ENCODE measurements at places on chromosomes 3 and 15. TPM values are rescaled to one million over a fixed set of nuclear protein-coding genes. Genes with fewer than 3 reads are reported as not detected.

- no peaks in the 10 kb centered on the region for H3K27me3 ChIP-seq
- no peak for DNase-seq
- no peaks in the 10 kb centered on the region for H3K36me3 ChIP-seq
- H3K4me3 ChIP-seq: no peak overlapping the region
- H3K27ac ChIP-seq: no peak overlapping the region
- no peaks in the 10 kb centered on the region for H3K4me1 ChIP-seq
Measured at GRCh38 chr3:105960381-105960780, 91.6 kb upstream of the CBLB start.

- no peaks in the 10 kb centered on the region for H3K27me3 ChIP-seq
- no peak overlapping the region for H3K27ac ChIP-seq
- no peak for DNase-seq
- peaks cover 4% of the 10 kb centered on the region for H3K4me1 ChIP-seq
Measured at GRCh38 chr3:56844536-56844935, 42.8 kb upstream of the ARHGEF3 start.

GOLGA6D gene
- not detected for total RNA-seq

ROPN1 gene
- not detected for total RNA-seq

ARGFX gene
- not detected for total RNA-seq

DNA sequence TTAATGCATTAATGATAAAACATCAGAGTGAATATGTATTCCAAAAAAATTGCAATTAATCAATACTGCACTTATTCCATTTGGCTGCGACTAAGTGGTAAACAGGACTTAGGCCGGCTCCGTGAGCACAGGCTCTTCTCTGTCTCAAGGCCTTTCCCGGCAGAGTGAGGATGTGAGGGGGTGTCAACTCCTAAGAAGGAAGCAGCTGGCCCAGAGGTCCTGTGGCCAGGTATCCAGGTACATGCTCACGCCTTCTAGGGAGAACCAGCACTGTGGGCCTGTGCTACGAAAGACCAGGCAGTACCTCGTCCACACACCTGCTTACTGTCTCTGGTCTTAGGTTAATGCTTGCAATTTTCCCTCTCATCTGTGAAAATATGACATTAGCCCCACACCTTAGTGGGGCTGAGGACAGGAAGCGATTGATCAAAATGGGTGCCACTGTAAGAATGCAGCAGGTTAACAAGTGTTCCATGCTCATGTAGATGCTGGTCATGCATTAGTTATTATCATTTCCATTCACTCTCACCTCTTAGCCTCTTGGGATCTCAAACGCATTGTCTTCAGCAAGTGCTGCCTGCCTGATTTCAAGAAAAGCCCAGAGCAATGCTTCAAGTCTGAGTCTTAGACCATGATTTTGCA, 175.3 kb downstream of the ABHD5 start:
- no peaks in the 10 kb centered on the region for H3K36me3 ChIP-seq
- no peak overlapping the region for H3K27ac ChIP-seq
- no peak for DNase-seq
- peaks cover 5% of the 10 kb centered on the region for H3K27me3 ChIP-seq
- no peak overlapping the region for H3K4me3 ChIP-seq

TMCO5A gene
- not detected for total RNA-seq

ZPLD1 gene
- not detected for total RNA-seq

GRCh38 chr3:180116658-180117057, 79.9 kb upstream of the PEX5L start:
- no peaks in the 10 kb centered on the region for H3K27me3 ChIP-seq
- no peak overlapping the region for H3K4me3 ChIP-seq

PAQR9 gene
- total RNA-seq: not detected

DNA sequence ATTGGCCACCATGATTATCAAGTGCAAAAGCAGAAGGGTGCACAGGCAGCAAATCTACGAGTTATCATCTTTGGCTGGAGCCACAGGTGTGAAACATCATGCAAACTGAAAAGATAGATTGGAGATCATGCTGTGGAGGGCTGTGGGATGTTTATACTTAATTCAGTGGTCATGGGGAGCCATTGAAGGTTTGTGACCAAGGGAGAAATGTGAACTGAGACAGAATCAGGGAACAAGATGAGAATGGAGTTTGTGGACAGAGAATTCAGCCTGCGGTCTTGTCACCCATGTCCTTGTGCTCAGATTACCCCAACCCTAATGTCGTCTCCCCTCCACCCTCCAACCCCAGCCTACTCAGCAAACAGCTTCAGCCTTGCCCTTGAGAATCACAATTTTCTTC, 62.9 kb upstream of the ACAN start:
- DNase-seq: no peak
- H3K36me3 ChIP-seq: no peaks in the 10 kb centered on the region
- H3K27ac ChIP-seq: no peak overlapping the region
- H3K4me3 ChIP-seq: no peak overlapping the region
- H3K4me1 ChIP-seq: no peaks in the 10 kb centered on the region

DNA sequence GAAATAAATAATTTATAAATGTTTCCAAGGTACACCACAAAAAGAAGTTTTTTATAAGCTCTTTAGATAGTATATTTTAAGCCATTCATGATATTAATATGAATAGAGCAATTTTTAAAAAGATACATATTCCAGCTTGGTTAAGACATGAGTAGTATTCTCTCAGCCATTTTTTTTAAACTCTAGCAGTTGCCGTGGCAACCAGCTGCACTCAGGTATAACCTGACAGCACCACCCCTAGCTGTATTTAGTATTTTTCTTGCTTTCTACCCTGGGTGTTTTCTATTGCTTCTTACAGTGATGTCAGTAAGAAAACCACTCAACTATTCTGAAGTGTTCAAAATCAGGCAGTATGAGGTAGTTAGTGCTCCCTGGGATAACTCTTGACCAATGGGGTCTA, 496.3 kb upstream of the CNTN3 start:
- H3K27ac ChIP-seq: no peak overlapping the region
- H3K4me3 ChIP-seq: no peak overlapping the region
- no peaks in the 10 kb centered on the region for H3K4me1 ChIP-seq
- no peak for DNase-seq

- peaks cover 17% of the 10 kb centered on the region for H3K27me3 ChIP-seq
- no peak overlapping the region for H3K4me3 ChIP-seq
- peaks cover 30% of the 10 kb centered on the region for H3K4me1 ChIP-seq
- no peaks in the 10 kb centered on the region for H3K36me3 ChIP-seq
Measured at GRCh38 chr15:67534360-67534759, 8.1 kb upstream of the MAP2K5 start.

- DNase-seq: no peak
- no peak overlapping the region for H3K4me3 ChIP-seq
- H3K27me3 ChIP-seq: peaks cover 9% of the 10 kb centered on the region
- no peak overlapping the region for H3K27ac ChIP-seq
Measured at GRCh38 chr15:60087561-60087960, 83.5 kb downstream of the FOXB1 start.

All from activated T-helper 2 cell treated with anti-CD3 and anti-CD28 coated beads, Interferon-gamma antibody, Interleukin-2, Interleukin-4, amounts not matched to agents 10 μg/mL and 5 μg/mL and 100 μg/mL, durations not matched to agents 14 hours and 24 hours and 36 hours (primary cell).